ENCODE measurements at places on chromosomes 3 and 15.

GRCh38 chr3:172107403-172107802, 68.0 kb downstream of the FNDC3B start:
- DNase-seq, result no peak

GRCh38 chr3:49465270-49466034, 4.6 kb upstream of the DAG1 start:
- DNase-seq, result no peak

DNA sequence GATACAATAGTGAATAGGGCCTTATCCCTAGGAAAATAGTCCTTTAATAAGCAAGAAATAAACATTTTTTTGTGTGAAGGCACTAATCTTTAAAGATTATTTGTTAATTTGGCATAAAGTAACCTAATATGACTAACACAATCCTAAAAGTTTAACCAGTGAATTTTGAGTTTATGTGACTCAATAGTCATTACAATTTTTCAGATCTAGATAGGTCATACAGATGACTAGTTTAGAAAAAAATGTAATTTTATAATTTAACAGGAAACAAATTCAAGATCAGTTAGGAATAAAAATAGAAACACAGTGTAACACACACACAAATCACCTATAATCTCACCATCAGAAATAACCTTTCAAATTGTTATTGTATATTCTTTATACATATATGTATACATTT, 620.7 kb upstream of the ALCAM start:
- no peak for DNase-seq

GRCh38 chr3:72661115-72661457, 187.2 kb downstream of the SHQ1 start:
- no peak for DNase-seq

DNA sequence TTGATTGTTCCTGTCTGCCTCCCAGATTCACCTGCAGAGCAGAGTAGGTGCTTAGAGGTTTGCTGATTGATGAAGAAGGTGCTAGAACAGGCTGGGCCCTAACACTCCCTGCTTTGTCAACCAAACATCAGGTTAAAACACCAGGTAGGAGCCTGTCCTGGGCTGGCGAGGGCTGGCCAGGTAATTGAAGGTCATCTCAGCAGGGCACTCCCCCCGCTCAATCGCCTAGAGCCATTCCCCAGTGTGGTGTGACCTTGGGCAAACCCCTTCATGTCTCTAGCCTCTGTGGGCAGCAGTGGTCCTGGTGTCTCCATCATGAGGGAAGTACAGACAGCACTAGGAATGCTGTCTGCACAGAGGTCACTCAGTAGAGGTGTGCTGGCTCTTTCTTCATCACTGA, 88.3 kb downstream of the KLF15 start:
- DNase-seq, result no peak

GRCh38 chr15:55283379-55284147, 6.0 kb downstream of the RAB27A start:
- DNase-seq, result no peak

DNA sequence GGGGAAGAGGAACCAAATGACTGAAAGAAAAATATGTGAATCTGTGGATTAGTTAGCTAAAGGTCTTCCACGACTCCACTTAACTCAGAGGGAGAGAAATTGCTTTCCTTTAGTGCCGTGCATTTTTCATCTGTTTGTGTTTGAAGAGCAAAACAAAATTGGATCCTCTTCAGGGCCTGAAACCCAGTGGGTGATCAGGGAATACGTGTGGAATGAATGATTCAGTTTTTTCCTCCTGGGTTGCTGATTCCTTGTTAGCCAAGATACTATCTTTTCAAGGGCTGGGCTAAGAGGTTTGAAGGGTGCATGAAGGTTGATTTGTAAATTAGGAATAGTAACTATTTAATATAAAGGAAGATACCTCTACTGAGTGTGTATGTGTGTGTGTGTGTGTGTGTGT, 61.0 kb downstream of the TPRG1 start:
- DNase-seq, result no peak

DNA sequence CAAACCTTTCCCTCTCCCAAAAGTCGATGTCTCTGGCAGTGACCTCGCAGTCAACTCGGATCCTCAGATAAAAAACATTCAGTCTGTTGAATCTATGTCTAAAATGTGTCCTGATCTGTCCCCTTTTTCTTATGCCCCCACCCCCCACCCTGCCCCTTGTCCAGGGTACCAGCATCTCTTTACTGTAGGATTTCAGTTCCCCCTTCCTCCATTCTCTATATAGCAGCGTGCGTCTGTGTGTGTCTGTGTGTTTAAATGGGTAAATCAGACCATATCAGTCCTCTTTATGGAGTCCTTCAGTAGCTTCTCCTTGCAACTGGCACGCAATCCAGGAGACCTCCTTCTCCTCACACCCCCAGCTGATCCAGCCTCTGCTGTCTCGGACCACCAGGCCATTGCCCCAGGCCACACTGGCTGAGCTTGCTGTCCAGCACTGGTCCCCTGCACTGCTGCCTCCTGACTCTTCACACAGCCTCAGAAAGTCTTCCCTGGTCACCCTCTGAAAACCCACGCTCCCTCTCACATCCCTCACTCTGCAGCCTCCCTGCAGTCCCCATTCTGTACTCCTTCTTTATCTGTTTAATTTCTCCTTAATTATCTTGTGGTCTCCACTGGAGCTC, 1.5 kb downstream of the LRRK1 start:
- DNase-seq, result no peak

DNA sequence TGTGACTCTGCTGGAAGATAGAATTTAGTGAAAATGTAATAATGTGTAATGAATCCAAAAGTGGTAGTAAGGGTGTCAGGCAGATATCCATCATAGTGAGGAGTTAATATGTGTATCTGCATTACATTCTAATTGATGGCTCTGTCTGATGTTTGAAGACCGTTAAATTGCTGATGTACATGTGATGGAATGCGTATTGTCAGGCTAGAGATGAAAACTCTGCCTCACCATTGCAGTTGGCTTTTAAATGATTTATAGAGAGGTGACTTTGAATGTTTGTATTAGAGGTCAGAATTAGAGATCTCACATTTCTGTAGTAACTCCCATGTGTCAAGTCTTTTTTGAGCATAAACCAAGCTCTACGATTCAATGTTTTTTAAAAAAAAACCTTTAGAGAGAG, 234.6 kb downstream of the NAALADL2 start:
- DNase-seq, result no peak

DNA sequence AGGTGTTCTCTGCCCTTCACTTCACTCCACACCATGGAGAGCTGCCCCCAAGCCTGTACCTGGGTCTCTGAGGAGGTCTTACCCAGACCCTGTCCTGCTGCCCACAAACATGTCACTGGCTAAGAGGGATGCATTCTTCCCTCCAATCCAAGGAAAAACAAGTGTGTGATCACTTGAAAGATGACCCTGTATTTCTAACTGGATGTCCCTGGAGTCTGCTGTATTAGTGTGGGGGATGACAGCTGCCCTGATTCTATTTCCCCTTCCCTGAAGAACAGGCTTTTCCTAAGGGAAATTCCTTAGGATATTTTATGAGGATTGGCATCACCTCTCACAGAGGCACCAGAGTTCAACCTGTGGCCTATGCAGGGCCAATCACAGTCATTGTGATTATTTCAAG, 55.0 kb upstream of the GATA2 start:
- DNase-seq, result no peak

DNA sequence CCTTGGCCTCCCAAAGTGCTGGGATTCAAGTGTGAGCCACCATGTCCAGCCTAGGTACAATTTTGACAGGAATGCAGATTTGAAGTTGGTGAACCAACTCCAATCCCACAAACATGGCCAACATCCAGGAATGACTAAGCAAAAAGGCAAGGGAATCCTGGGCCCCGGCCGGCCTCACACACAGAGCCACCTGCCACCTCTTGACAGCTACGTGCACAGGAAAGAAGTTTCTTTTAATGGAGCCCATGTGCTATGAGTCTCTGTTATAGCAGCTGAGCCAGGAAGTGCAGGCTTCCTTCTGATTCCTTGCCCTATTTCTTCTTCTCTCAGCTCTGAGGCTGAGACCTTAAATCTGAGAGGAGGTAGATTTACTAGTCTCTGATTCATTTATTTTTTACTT, 8.8 kb downstream of the TMEM40 start:
- DNase-seq, result no peak

GRCh38 chr3:32442766-32443165, 51.1 kb downstream of the CMTM7 start:
- DNase-seq, result no peak

- no peak for DNase-seq
Observed at GRCh38 chr15:78368651-78369050, 28.5 kb downstream of the CRABP1 start.

GRCh38 chr3:109702252-109702651, 364.9 kb upstream of the DPPA4 start:
- DNase-seq, result no peak

GRCh38 chr3:149547413-149547812, 72.9 kb downstream of the TM4SF4 start:
- no peak for DNase-seq

DNA sequence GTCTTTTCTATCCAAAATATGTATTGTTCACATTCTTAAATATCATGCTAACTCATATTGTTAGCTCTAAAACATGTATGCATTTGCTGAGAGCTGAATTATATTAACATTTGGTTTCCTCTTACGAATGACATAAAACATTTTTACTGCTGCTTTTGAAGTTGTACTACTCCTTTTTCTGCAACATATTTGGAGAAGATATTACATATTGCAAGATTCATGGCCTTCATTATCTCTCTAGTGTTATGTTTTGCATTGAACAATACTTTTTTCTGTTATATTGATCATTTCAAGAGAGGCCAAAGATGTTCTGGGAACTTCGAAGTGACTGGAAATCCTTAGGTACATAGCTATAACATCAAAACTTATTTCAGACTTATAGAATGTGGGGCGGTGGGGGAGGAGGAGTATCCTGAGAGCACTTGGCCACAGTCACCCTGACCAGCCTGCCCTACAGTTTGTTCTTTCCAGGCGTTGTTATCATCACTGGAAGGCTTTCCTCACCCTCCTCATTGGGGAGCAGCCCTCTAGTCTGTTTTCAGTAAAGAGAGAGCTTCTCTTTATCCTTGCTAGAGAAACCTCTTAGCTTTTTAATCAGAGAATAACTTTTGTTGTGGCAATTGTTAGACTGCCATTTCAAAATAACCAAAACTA, 868.6 kb downstream of the OTOL1 start:
- DNase-seq, result no peak

DNA sequence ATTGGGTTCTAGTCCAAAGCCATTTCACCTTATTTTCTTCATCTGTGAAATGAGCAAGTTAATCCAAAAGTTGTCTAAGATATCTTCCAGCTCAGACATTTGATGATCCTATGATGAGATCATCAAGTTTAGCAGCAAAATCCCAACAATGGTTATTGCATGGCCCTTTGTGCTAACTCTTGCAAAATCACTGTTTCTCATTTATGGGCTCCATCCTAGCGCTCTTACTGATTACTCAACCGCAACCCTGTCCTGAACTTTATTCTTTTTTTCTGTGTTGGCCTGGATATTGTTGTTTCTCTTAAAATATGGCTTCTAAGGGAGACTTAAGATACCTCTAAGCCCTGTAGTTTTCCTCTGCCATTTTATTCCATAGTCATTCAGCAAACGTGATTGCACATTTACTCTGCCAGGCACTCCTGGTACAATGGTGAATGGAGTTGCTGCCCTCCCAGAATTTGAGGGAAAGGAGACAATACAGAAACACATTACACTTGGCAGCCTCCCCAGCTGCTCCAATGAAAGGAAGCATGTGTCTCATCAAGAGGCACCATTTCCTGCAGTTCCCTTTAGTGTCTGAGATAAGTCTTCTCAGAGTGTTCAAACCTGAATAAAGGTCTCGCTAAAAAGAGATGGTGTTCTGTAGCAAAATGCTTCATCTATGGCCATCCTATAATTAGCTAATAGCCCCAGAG, 4.4 kb downstream of the GXYLT2 start:
- DNase-seq, result no peak

DNA sequence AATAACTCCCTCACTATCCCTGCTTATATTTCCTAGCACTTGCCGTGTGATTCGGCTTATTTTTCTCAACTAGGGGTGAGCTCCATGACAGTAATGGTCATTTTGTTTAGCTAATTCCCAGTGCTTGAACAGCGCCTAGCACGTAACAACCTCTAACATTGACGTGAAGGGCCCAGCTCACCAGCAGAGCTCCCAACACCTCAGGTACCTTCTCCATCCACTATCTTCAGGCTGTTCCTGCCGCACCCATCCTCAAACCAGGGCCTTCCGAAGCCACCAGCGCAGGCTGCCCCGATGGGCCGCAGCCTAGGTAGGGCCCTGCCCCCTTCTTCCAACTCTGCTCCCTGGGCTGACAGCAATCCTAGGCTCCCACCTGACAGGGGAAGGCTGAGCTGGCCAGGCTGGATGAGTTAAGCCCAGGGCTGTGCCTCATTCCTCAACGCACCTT, 751 bp upstream of the RPS17 start:
- DNase-seq, result peak; percentile 55

GRCh38 chr3:130658678-130659077, 88.0 kb downstream of the PIK3R4 start:
- DNase-seq, result no peak

DNA sequence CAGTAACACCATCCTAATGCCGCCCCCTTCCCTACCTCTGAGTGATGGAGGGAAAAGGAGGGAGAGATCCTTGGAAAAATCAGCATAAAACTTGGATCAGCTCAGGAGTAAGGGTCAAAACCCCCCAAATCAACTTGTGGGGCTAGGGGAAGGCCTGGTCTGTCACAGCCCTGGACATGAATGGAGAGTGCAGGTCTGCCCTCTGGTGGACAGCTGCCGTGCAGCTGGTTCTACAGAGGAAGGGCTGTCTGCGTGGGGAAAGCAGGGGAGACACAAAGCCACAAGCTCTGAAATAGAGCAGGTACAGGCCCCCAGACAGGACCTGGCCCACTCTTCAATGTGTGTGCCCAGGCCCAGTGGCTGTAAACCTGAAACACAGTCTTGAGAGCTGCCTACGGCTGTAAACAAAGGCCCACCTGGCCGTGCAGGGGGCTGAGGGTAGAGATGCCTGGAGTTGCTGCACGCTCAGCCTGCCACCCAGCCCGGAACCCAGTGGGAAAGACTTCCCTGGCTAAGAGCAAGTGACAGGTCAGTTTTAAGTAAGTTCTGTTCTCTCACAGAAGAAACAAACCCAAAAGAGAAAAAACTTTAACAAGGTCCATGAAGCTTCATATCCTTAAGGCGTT, 16.4 kb downstream of the CLK3 start:
- peak; percentile 84 for DNase-seq

DNA sequence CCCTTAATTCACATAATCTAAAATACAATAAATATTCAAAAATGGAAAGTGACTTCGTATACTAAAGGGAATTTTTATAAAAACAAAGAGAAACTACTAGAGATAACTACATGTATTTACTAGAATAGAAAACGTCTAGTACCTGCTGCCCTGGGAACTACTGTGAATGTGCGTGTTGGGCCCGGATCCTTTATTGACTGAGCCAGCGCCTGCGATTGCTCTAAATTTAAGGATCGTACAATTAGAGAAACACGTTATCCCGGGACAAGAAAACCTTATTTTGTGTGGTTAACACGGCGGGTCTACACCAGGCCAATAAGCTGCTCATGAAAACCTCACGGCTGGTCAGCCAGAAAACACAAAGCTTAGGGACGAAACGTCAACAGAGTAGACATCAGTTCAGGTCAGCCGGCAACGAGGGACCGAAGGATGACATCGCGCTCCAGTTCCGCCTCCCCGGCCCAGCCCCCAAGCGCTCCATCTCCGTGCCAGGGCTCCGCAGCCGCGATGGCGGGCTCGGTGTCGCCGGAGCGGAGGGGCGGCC, 555 bp downstream of the TM2D3 start:
- peak; percentile 42 for DNase-seq

GRCh38 chr3:59970796-59971195, 921.0 kb upstream of the CFAP20DC start:
- DNase-seq, result no peak

- no peak for DNase-seq
Observed at GRCh38 chr3:179038216-179038898, 33.3 kb downstream of the ZMAT3 start.
